Naive thymus-derived CD8-positive, alpha-beta T cell (primary cell): ENCODE measurements at places on chromosomes 3 and 15. TPM values are rescaled to one million over a fixed set of nuclear protein-coding genes. Genes with fewer than 3 reads are reported as not detected.

DNA sequence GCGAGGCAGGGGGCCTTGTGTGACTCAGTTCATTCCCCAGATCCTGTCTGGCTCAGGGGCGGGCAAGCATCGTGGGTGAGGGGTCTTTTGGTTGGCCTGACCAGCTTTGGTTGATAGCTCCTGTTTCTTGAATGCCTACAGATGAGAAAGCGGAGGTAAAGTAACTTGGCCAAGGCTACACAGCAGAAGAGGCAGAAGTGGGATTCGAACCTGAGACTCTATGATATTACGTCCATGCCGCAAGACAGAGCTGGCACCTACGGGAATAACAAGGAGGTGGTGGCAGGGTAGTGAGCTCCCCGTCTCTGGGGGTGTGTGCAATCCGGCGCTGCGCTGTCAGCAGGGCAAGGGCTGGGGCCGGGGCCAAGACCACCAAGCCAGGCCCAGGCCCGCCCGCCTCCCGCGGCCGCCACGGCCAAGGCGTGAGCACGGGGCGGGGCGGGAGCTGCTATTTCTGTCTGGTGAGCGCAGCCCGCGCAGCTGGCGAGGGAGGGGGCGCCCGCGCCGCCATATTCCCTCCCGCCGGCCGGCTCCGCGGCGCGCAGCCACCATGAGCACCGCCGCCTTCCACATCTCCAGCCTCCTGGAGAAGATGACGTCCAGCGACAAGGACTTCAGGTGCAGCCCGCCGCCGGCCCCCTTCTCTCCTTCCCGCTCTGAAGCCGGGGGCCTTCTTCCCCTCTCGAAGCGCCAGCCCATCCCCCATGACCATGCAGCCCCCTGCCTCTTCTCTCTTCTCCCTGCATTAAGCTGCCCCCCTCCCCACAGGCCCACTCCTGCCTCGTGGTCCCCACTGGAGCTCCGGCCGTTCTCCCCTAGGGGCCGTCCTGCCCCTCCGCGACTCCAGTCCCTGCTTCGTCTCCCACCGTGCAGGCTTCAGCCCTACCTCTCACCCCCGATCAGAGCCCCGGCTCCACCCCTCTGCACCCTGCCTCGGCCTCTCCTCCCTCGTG is at the start of gene CAND2:
Gene CAND2, plus strand, starts transcription at position 510 of the 953 bp plus-strand sequence. Its CDS starts 41 bp downstream, at position 551.
- peak within 1 kb of the TSS; percentile 84 for H3K4me3 ChIP-seq
- no peaks in the 10 kb centered on the region for H3K36me3 ChIP-seq
- DNase-seq: peak; percentile 32
- H3K27ac ChIP-seq: peak within 1 kb of the TSS; percentile 66
- H3K27me3 ChIP-seq: peaks cover 3% of the 10 kb centered on the region
- peaks cover 9% of the 10 kb centered on the region for H3K4me1 ChIP-seq

DNA sequence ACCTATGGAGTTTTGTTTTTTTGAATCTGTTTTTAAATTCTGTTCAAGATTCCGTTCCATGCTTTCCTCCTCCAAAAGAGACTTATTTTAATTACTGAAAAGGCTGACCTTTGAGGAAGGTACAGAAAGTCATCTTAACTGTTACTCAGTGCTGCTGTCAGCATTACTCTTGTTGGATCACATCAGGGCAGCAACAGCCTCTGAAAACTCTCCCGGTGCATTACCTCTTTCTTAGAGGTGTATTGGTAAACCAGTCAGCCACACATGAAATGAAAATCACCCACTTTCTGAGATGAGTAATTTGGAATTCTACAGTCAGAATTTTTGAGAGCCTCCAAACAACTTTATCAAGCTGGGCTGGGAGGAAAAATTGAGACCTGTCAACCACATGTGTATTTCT is 88.5 kb upstream of the LIMD1 start:
- no peak for DNase-seq
- H3K27ac ChIP-seq: no peak overlapping the region
- no peaks in the 10 kb centered on the region for H3K27me3 ChIP-seq
- H3K4me3 ChIP-seq: no peak overlapping the region
- peaks cover 4% of the 10 kb centered on the region for H3K4me1 ChIP-seq
- H3K36me3 ChIP-seq: peaks cover 30% of the 10 kb centered on the region

GRCh38 chr3:60025096-60026050 is 975.5 kb upstream of the CFAP20DC start:
- H3K27me3 ChIP-seq: no peaks in the 10 kb centered on the region
- H3K36me3 ChIP-seq: no peaks in the 10 kb centered on the region
- DNase-seq: no peak

GRCh38 chr3:48478626-48479555 is 25.1 kb downstream of the SHISA5 start:
- H3K4me1 ChIP-seq: peaks cover 48% of the 10 kb centered on the region
- H3K36me3 ChIP-seq: no peaks in the 10 kb centered on the region
- peak overlapping the region; percentile 92 for H3K4me3 ChIP-seq
- H3K27ac ChIP-seq: peak overlapping the region; percentile 98
- no peaks in the 10 kb centered on the region for H3K27me3 ChIP-seq

GRCh38 chr3:31094048-31094447 is 199.6 kb upstream of the GADL1 start:
- no peaks in the 10 kb centered on the region for H3K36me3 ChIP-seq
- no peak overlapping the region for H3K4me3 ChIP-seq
- no peak for DNase-seq
- H3K27ac ChIP-seq: no peak overlapping the region
- H3K4me1 ChIP-seq: no peaks in the 10 kb centered on the region

DNA sequence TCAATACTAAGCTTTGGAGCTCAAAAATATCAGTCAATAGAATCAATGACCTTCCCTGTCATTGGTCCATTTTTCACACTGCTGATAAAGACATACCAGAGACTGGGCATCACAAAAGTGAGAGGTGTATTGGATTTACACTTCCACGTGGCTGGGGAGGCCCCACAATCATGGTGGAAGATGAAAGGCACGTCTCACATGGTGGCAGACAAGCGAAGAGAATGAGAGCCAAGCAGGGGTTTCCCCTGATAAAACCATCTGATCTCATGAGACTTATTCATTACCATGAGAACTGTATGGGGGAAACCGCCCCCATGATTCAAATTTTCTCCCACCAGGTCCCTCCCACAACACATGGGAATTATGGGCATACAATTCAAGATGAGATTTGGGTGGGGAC is 81.9 kb downstream of the ANXA2 start:
- H3K27me3 ChIP-seq: peaks cover 2% of the 10 kb centered on the region
- H3K4me1 ChIP-seq: no peaks in the 10 kb centered on the region
- H3K4me3 ChIP-seq: no peak overlapping the region
- no peaks in the 10 kb centered on the region for H3K36me3 ChIP-seq

DNA sequence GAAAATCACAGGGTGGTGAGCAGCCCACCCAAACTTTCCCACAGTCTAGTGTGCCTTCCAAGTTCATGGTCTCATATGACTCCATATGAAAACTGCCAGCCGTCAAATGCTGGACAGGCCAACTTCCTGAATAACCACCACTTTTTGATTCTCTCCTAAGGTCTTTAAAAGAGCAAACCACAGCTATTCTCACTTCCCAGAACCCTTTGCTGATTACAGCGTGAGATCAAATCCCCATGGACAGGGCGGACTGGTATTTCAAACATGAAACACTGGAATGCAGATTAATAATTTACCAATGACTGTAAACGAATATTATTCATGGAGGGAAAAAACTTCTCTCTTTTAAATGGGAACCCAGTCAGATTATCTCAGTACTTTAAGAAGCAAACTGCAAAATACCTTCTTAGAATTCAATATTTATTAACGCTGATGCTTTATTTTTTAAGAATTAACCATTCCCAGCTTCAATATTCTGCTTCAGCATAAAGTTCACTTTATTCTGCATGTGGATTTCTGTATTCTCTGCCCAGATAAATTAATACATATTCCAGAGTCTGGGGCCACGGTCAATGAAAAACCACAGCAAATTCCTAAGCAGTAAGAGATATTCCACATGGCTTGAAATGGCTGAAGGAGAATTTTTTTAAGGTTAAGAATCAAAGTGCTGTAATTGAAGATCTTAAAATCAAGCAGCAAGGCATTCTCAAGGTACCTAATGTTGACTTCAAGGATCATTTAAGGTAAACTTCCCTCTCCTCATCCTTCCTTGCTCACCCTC is 42.9 kb downstream of the MYO1E start:
- peaks cover 5% of the 10 kb centered on the region for H3K4me1 ChIP-seq
- no peaks in the 10 kb centered on the region for H3K27me3 ChIP-seq
- no peak overlapping the region for H3K4me3 ChIP-seq
- no peak overlapping the region for H3K27ac ChIP-seq
- DNase-seq: no peak

GRCh38 chr3:51937611-51938450 is 3.9 kb downstream of the RRP9 start:
- no peaks in the 10 kb centered on the region for H3K36me3 ChIP-seq
- no peak overlapping the region for H3K4me3 ChIP-seq

- no peaks in the 10 kb centered on the region for H3K4me1 ChIP-seq
- H3K4me3 ChIP-seq: no peak overlapping the region
- H3K36me3 ChIP-seq: no peaks in the 10 kb centered on the region
These were observed 46.0 kb downstream of the ALDH1L1 start for GRCh38 chr3:126134219-126134975.

SNRPN gene
- 169 TPM for total RNA-seq

GOLGA8Q gene
- total RNA-seq: 2.6 TPM

PCLAF gene
- 1.5 TPM for total RNA-seq

CCDC9B gene
- total RNA-seq: 1.4 TPM

SPSB4 gene
- total RNA-seq: not detected

IGF2BP2 gene
- total RNA-seq: 0.49 TPM
